ENCODE measurements at places on chromosomes 11 and 22.
A peak's percentile ranks its signal among the peaks of the same experiment; 100 is the strongest.

DNA sequence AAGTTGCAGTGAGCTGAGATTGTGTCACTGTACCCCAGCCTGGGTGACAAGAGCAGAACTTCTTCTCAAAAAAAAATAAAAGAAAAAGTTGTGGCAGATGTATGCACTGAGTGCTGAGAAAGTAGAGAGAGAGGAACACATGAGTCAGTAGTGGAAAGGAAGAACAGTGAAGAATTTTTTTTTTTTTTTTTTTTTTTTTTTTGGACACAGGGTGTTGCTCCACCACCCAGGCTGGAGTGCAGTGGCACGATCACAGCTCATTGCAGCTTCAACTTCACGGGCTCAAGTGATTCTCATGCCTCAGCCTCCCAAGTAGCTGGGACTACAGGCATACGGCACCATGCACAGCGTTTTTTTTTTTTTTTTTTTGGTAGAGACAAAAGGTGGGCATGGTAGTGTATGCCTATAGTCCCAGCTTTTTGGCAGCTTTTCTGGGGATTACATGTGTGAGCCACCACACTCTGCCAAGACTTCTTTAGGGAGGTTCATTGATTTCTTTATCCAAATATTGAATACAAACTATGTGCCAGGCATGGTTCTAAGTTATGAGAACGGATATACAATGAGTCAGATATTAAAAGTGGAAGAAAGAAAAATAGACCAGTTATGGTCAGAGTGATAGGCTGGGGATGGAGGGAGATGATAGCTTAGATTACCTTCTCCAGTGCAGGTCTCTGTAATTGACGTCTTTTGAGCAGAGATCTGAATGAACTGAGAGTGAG lies 62.0 kb downstream of the YAP1 start:
- H3K4me1 ChIP-seq: peaks cover 3% of the 10 kb centered on the region
- DNase-seq: no peak
- H3K27me3 ChIP-seq: no peaks in the 10 kb centered on the region
- no peak overlapping the region for H3K27ac ChIP-seq
- peaks cover 2% of the 10 kb centered on the region for H3K36me3 ChIP-seq

DNA sequence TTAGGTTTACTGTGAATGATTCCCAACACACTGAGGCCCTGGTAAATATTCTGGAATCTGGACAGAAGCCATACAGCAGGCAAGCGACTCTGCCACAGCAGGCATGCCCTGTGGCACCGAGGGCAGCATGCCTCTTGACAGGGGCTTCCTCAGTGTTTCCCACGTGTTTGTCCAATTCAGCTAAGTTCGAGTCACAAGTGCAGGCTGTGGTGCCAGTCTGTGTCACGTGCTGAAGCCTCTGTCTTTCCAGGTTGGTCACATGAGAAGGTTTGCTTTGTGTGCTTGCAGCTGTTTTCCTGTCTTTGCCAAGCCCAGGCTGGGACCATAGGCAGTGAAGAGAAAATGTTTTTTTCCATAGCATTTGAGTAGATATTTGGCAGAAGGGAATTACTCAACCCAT lies 2.4 kb upstream of the PPFIBP2 start:
- DNase-seq: no peak
- H3K36me3 ChIP-seq: no peaks in the 10 kb centered on the region
- no peak overlapping the region for H3K27ac ChIP-seq
- H3K27me3 ChIP-seq: no peaks in the 10 kb centered on the region
- no peak overlapping the region for H3K4me3 ChIP-seq

DNA sequence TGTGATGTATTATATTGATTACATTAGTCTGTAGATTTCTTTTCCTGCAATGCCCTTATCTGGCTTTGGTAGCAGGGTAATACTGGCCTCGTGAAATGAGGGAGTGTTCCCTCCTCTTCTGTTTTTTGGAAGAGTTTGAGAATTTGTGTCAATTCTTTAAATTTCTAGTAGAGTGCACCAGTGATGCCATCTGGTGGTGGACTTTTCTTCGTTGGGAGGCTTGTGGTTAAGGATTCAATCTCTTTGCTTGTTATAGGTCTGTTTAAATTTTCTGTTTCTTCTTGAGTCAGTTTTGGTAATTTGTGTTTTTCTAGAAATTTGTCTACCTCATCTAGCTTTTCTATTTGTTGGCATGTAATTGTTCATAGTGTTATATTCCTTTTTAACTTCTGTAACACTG lies 18.9 kb downstream of the SHANK3 start:
- H3K4me1 ChIP-seq: no peaks in the 10 kb centered on the region
- no peaks in the 10 kb centered on the region for H3K36me3 ChIP-seq
- no peak overlapping the region for H3K27ac ChIP-seq
- no peak overlapping the region for H3K4me3 ChIP-seq
- DNase-seq: peak; percentile 23

DNA sequence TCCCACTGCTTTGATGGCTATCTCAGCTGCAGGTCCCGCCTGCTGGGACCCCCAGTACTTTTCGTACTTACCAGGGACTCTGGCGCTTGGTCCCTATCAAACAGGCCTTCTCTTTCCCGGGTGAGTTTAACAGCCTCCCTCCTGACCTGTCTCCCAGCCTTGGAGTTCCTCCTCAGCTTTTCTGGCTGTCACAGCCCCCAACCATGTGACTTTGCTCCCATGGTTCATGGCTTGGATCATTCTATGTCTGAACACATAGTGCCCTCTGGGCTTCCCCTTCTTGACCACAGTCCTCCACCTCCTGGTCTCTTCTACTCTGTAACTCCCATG lies 56.9 kb downstream of the PARVA start:
- H3K4me3 ChIP-seq: no peak overlapping the region
- no peak for DNase-seq
- H3K4me1 ChIP-seq: peaks cover 18% of the 10 kb centered on the region
- peaks cover 2% of the 10 kb centered on the region for H3K36me3 ChIP-seq

DNA sequence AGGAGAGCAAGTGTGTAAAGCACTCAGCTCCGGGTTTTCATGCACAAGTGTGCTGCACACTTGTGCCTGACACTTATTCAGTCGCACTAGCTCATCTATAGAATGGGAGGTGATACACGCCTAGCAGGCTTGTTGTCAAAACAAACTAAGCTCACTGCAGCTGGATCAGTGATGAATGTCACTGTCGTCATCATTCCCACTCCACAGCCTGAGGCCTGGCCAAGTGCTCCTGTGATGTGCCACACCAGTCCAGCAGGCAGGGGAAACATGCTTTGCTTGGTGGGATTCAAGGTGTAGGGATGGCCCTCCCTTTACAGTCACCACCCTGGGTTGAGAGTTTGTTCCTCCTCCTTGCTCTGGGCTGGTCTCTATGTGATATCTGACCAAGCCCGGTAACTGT lies 6.8 kb downstream of the MPST start:
- no peak overlapping the region for H3K27ac ChIP-seq
- peaks cover 2% of the 10 kb centered on the region for H3K4me1 ChIP-seq
- DNase-seq: peak; percentile 58
- H3K36me3 ChIP-seq: peaks cover 48% of the 10 kb centered on the region

- H3K4me3 ChIP-seq: no peak overlapping the region
- no peak overlapping the region for H3K27ac ChIP-seq
These were observed 44.0 kb downstream of the SERPINH1 start for GRCh38 chr11:75606099-75606498.

DNA sequence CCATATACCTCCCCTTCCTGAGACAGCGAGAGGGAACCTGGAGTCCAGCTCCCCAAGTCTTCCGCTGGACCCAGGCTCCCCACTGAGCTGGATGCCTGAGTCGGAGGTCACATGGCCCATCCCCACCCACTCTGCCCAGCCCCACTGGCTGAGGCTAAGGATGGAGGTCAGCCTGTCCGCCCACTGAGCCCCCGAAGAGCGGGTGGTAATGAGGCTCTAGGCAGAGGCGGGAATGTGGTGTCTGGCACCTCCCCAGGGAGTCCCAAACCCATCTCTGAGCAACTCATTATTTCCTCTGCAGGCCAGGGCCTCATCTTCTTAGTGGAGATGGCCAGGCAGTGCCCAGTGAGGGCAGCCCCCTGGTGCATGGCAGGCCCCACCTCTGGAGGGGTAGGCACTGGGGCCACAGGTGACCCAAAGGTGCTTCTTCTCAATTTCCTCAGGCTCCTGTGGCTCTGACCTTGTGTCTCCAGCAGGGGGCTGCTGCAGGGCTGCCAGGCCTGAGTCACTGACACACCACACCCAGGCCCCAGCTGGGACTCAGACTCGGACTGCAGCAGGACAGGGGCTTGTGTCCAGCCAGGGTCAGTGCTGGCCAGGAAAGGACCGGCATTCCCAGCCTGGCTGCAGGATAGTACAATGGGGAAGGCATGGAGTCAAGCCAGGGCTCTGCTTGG lies 10.2 kb upstream of the PDE2A start:
- H3K4me3 ChIP-seq: no peak overlapping the region
- H3K4me1 ChIP-seq: no peaks in the 10 kb centered on the region
- no peaks in the 10 kb centered on the region for H3K27me3 ChIP-seq
- peaks cover 7% of the 10 kb centered on the region for H3K36me3 ChIP-seq
- H3K27ac ChIP-seq: no peak overlapping the region

- H3K36me3 ChIP-seq: no peaks in the 10 kb centered on the region
- peaks cover 21% of the 10 kb centered on the region for H3K4me1 ChIP-seq
- H3K27ac ChIP-seq: no peak overlapping the region
- no peak overlapping the region for H3K4me3 ChIP-seq
- H3K27me3 ChIP-seq: peaks cover 97% of the 10 kb centered on the region
These were observed 3.2 kb upstream of the PAX6 start for GRCh38 chr11:31814176-31814868.

GRCh38 chr11:84747871-84748270 lies 879.3 kb downstream of the DLG2 start:
- no peaks in the 10 kb centered on the region for H3K4me1 ChIP-seq
- no peak overlapping the region for H3K27ac ChIP-seq
- no peak overlapping the region for H3K4me3 ChIP-seq
- DNase-seq: no peak
- H3K36me3 ChIP-seq: no peaks in the 10 kb centered on the region

DNA sequence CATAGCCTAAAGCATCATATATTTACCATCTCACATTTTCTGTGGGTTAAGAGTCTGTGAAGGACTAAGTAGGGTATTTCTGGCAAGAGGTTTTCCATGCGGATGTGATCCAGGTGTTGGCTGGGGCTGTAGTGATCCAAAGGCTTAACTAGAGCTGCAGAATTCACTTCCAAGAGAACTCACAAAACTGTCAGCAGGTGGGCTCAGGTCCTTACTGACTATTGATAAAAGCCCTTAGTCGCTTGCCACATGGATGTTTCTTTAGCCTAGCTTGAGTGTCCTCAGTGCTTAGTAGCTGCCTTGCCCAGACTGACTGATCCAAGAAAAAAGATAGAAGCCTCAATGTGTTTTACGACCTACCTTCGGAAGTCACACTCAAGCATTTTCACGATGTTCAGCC lies 250.8 kb downstream of the CNTN5 start:
- H3K27ac ChIP-seq: no peak overlapping the region
- no peaks in the 10 kb centered on the region for H3K4me1 ChIP-seq
- H3K27me3 ChIP-seq: no peaks in the 10 kb centered on the region
- DNase-seq: no peak
- no peaks in the 10 kb centered on the region for H3K36me3 ChIP-seq
- H3K4me3 ChIP-seq: no peak overlapping the region

DNA sequence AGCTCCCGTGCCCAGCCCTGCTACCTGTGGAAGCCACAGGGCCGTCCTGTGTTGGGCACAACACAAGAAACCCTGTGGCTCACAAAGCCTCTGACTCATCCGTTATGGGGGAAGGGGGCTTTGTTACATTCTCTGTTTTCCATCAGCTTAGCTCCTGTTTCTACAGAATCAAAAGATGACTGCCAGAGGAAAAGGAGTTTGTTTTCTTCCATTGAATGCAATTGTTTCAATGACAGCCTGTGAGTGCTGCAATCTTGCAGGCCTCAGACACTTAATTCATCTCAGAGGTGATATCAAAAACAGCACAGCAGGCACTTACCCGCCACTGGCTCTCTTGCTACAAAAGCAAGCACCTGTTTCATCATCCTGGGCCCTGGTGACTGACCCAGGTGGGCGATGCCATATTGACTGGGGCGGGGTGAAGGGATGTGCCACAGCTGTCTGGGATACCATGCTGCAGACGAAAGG lies 194.3 kb downstream of the OPCML start:
- H3K36me3 ChIP-seq: no peaks in the 10 kb centered on the region
- H3K27ac ChIP-seq: no peak overlapping the region
- H3K4me1 ChIP-seq: peaks cover 3% of the 10 kb centered on the region
- no peak for DNase-seq

DNA sequence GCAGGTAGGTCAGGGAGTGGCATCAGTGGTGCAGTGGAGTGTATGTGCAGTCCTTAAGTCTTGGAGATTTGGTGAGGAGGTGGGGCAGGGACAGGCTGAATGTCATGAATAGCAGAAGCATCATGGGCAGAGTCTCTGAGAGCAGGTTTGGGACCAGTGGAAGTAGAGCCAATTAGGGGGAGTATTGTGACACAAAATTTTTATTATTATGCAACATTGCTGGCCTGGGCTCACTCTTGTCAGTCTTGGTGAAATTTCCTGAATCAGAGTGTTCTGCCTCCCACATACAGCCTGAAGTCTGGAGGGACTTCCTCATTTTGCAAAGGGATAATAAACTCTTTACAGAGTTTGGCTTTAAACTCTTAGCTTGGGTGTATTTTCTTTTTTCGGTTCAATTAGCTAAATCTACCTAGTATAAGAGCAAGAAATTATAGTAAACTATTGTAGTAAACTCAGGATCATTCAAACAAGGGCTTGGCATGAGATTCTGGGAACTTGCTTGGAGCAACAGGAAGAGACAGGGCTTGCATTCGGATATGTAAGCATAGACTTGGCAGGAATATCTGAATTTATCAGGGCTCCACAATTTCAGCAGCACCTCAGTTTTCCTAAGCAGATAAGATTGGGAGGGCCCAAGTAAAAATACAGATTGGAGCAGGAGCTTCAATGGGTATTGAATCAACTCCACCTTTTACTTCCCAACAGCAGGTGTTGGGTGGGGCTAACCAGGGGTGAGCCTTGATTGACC lies 67.7 kb downstream of the FDX1 start:
- H3K27me3 ChIP-seq: no peaks in the 10 kb centered on the region
- peak; percentile 45 for DNase-seq
- no peak overlapping the region for H3K4me3 ChIP-seq
- H3K4me1 ChIP-seq: peaks cover 2% of the 10 kb centered on the region
- H3K27ac ChIP-seq: no peak overlapping the region

- H3K4me1 ChIP-seq: no peaks in the 10 kb centered on the region
- H3K27me3 ChIP-seq: no peaks in the 10 kb centered on the region
- H3K4me3 ChIP-seq: no peak overlapping the region
- no peak for DNase-seq
These were observed 82.7 kb downstream of the RASSF10 start for GRCh38 chr11:13091804-13092203.

- peaks cover 12% of the 10 kb centered on the region for H3K4me1 ChIP-seq
- H3K27ac ChIP-seq: no peak overlapping the region
- DNase-seq: no peak
- H3K27me3 ChIP-seq: no peaks in the 10 kb centered on the region
- no peak overlapping the region for H3K4me3 ChIP-seq
These were observed 20.3 kb downstream of the A4GALT start for GRCh38 chr22:42700355-42700754.

GRCh38 chr11:119686177-119686882 lies 42.7 kb downstream of the NECTIN1 start:
- H3K27me3 ChIP-seq: no peaks in the 10 kb centered on the region
- no peaks in the 10 kb centered on the region for H3K36me3 ChIP-seq
- no peak for DNase-seq
- H3K27ac ChIP-seq: no peak overlapping the region
- H3K4me1 ChIP-seq: peaks cover 26% of the 10 kb centered on the region

- peak; percentile 93 for DNase-seq
- no peaks in the 10 kb centered on the region for H3K27me3 ChIP-seq
- H3K27ac ChIP-seq: peak overlapping the region; percentile 11
These were observed 19.8 kb upstream of the LRRC10B start for GRCh38 chr11:61488651-61489291.
